Uterus (tissue), 4 donors: ENCODE measurements at places on chromosomes 13 and 19. TPM values are rescaled to one million over a fixed set of nuclear protein-coding genes. Genes with fewer than 3 reads are reported as not detected.

DNA sequence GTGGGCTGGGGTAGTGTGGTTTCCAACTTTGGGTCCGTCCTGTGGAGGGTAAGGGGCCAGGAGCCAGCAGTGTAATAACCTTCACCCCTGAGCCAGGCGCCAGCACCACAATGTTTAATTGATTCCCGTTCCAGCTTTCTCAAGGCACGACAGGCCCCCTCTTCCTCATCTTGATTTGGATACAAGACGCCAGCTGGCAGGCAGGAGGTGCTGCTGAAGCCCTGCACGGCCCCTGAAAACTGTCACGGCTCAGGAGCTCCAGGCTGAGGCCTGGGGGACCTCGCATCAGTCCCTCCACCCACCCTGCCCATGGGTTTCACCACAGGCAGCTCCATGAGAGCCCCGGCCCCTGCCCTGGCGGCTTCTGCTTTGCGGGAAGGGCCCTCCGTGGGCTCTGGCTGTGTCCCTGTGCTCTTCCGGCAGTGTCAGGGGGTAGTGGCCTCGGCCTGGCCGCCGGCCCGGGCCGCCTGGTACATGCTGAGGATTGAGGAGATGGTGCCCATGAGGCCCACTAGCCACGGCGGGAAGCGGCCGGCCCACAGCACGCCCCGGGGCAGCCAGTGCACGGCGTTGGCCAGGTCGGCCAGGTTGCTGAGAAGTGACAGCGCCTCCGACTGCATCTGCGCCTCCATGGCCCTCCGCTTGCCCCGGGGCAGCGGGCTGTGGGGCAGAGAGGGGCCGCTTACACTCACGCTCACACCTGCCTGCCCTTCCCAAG, 11.9 kb downstream of the PEX11G start:
- H3K36me3 ChIP-seq = no peaks in the 10 kb centered on the region
- H3K27me3 ChIP-seq = no peaks in the 10 kb centered on the region
- no peak for DNase-seq
- H3K27ac ChIP-seq = no peak overlapping the region
- no peaks in the 10 kb centered on the region for H3K4me1 ChIP-seq
- no peak overlapping the region for H3K4me3 ChIP-seq

DNA sequence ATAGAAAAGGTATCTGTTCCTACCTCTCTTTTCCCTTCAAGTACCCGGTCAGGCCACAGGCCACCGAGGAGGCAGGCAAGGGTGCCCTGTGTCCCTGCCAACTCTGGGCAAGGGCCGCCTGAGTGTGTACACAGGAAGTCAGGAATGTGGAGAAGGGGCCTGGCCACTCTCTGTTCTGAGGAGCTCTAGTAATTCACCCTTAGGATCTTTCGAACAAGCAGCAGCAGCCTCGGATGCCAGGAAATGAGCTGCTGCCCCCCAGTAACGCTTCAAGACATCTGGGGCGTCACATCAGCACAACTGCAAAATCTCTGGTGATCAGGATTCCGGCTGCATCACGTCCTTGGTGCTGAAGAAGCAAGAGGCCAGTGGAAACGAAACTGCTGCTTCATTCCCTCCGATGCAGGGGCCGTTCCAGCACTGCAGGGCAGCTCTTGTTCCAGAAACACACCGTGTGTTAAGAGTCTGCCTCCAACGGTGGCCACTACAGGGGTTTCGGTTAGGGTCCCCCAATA, 2.0 kb downstream of the RAB20 start:
- H3K4me1 ChIP-seq = peaks cover 4% of the 10 kb centered on the region
- no peak overlapping the region for H3K4me3 ChIP-seq
- no peaks in the 10 kb centered on the region for H3K36me3 ChIP-seq

HCST gene
- not detected for total RNA-seq

C19orf38 gene
- total RNA-seq = not detected

CFD gene
- total RNA-seq = 8.5 TPM

DNA sequence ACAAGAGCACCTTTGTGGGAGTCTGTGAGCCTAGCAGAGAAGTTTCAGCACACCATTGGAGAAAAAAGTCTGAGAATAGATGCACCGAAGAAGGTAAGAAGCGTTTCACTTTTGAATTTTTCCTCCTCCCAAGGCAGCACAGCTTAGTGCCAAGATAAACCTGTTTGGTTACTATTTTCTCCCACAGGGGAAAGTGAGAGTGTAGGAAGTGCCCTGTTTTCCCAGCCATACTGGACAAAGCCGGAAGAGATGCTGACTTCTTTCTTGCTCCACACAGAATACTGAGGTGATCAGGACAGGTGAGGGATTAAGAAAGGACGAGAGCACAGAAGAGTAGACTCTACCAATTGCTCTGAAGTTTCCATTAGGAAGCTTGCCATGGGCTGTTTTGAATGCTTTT, 1011.0 kb upstream of the MIR17HG start:
- H3K27ac ChIP-seq = no peak overlapping the region
- no peak overlapping the region for H3K4me3 ChIP-seq
- no peaks in the 10 kb centered on the region for H3K36me3 ChIP-seq
- DNase-seq = no peak
- no peaks in the 10 kb centered on the region for H3K27me3 ChIP-seq
- H3K4me1 ChIP-seq = no peaks in the 10 kb centered on the region

OR2Z1 gene
- total RNA-seq = not detected

GRCh38 chr13:84894749-84895148, 904.5 kb downstream of the SLITRK6 start:
- H3K4me3 ChIP-seq = no peak overlapping the region
- no peak overlapping the region for H3K27ac ChIP-seq
- H3K36me3 ChIP-seq = no peaks in the 10 kb centered on the region
- no peaks in the 10 kb centered on the region for H3K4me1 ChIP-seq

- H3K4me1 ChIP-seq = no peaks in the 10 kb centered on the region
- H3K27ac ChIP-seq = no peak overlapping the region
- H3K4me3 ChIP-seq = no peak overlapping the region
- no peak for DNase-seq
- H3K36me3 ChIP-seq = no peaks in the 10 kb centered on the region
- H3K27me3 ChIP-seq = no peaks in the 10 kb centered on the region
Observed at GRCh38 chr13:113220141-113220598, 10.8 kb downstream of the CUL4A start.

DNA sequence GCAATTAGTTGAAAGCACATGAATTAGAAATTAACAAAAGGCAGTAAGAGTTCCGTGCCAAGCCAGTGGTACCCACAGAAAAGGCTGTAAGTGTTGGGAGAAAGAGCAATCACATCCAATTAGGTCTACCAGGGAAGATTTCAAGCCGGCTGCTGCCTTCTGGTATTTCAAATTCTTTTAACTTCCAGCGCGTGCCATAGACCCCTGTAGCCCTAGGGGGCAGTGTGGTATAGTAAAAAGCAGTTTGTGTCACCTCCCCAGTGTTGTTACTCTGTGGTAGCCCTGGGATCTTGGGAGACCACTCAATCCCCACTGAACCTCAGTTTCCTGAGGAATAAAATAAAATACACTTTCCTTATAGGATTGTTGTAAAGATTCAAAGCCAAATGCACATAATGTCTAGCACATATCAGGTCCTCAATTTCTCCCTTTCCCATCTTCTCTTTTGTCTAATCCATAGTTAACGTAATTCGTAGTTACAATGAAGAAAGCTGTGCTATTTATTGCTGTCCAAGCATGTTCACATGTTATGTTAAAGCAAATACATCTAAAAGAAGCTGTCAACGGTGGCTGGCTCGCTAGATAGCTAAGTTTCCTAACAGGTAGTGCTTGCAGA, 230.2 kb downstream of the TDRD3 start:
- H3K4me1 ChIP-seq = no peaks in the 10 kb centered on the region
- no peaks in the 10 kb centered on the region for H3K36me3 ChIP-seq
- DNase-seq = no peak
- H3K27me3 ChIP-seq = no peaks in the 10 kb centered on the region

FCER2 gene
- total RNA-seq = not detected

GRCh38 chr19:14035706-14036105, 4.1 kb downstream of the IL27RA start:
- no peak for DNase-seq
- H3K27ac ChIP-seq = no peak overlapping the region
- no peaks in the 10 kb centered on the region for H3K27me3 ChIP-seq
- H3K4me1 ChIP-seq = no peaks in the 10 kb centered on the region
- H3K36me3 ChIP-seq = no peaks in the 10 kb centered on the region

DNA sequence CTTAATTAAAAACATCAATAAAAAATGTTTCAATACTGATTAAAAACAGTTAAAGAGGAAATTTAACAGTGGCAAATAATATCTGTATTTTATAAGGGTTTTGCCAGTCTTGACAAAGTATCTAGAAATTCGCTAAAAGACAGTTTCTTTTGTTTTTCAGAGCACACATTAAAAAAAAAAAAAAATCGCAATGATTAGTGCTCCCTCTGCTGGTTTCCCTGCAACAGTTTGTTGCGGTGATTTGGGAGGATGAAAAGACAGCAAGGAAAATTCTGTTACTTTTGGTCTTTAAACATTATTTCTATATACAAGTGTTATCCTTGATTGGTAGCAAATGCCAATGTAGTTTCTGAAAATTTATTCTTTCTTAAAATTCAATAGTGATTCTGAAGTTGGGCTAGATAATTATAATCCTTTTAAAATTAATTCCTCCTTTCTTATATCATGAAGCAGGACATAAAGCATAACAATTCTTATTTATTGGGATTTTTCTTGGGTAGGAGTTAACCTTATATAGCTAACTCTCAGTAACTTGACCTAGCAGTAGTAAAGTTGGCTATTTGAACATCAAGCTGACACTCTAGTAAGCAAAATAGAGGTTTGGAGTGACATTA, 23.1 kb upstream of the SPRY2 start:
- DNase-seq = no peak
- H3K4me1 ChIP-seq = no peaks in the 10 kb centered on the region
- H3K27ac ChIP-seq = no peak overlapping the region
- H3K4me3 ChIP-seq = peak overlapping the region; percentile 7
- H3K27me3 ChIP-seq = no peaks in the 10 kb centered on the region
- no peaks in the 10 kb centered on the region for H3K36me3 ChIP-seq

NR2F6 gene
- total RNA-seq = 45.0 TPM

ZNF576 gene
- 14.9 TPM for total RNA-seq

KLHL1 gene
- not detected for total RNA-seq

CAPN12 gene
- total RNA-seq = 8.2 TPM

SLC7A10 gene
- total RNA-seq = not detected

GRCh38 chr13:20709782-20710181, 6.3 kb downstream of the IL17D start:
- H3K27ac ChIP-seq = no peak overlapping the region
- no peaks in the 10 kb centered on the region for H3K4me1 ChIP-seq
- no peaks in the 10 kb centered on the region for H3K36me3 ChIP-seq

DNA sequence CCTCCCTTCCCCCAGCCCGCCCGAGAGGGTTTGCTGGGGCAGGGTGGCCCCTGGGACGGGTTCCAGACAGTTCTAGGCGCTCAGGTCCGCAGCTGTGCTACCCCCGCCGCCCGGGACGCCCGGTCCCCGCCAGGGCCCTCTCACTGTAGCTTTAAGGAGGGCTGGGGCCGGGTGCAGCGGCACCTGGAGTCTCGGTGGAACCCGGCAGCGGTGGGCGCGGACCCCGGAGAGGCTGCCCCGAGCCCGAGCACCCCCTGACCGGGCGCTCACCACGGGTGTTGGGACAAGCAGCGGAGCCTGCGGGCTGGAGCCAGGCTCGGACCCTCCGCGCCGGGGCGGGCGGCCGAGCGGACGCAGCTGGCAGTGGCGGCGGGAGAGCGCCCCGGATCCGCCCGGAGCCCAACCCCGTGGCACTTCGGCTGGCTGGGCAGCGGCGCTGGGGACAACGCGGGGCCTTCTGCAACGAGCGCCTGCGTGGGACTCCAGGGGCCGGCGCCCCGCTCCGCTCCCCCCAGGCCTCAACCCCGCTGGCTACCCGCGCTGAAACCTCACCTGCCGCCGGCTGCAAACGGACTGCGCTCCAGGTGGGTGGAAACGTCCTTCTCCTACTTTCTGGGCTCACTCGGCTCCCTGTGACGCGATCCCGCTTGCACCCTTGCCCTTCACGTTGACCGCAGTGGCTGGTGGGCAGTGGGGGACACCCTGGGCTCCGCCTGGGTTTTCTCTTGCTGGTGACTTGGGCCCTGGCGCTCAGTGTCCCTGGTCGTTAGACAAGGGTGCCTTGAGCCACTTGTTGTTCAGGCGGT, 81.1 kb downstream of the ZNF429 start:
- H3K4me3 ChIP-seq = peak overlapping the region; percentile 65
- no peaks in the 10 kb centered on the region for H3K36me3 ChIP-seq
- H3K27ac ChIP-seq = peak overlapping the region; percentile 53
- no peaks in the 10 kb centered on the region for H3K27me3 ChIP-seq
- DNase-seq = no peak

DNA sequence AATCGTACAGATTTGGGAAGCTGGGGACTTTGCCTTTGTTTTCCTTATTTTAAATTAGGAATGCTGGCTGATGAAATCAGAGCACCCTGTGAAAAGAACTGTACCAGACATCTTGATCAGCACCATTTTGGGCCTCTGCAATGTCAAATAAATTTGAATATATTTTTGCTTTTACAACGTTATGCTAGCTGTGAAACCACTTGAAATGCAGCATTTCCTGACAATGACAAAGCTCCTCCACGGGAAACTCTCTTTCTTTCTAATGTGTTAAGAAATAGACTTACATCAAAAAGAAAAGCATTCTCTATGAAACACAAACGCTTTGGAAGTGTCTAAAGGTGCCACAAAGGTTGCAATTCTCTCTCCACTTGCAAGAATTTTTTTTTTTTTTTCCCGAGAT, 47.1 kb upstream of the MAP3K10 start:
- H3K27me3 ChIP-seq = no peaks in the 10 kb centered on the region
- no peak for DNase-seq
- H3K4me1 ChIP-seq = no peaks in the 10 kb centered on the region
- no peaks in the 10 kb centered on the region for H3K36me3 ChIP-seq
- H3K27ac ChIP-seq = no peak overlapping the region
- no peak overlapping the region for H3K4me3 ChIP-seq

GRCh38 chr13:100197591-100198365, 108.9 kb downstream of the PCCA start:
- H3K27ac ChIP-seq = no peak overlapping the region
- H3K4me1 ChIP-seq = no peaks in the 10 kb centered on the region
- no peak for DNase-seq
- no peaks in the 10 kb centered on the region for H3K27me3 ChIP-seq
- H3K36me3 ChIP-seq = no peaks in the 10 kb centered on the region

- no peak overlapping the region for H3K4me3 ChIP-seq
- DNase-seq = no peak
- H3K27ac ChIP-seq = no peak overlapping the region
- no peaks in the 10 kb centered on the region for H3K36me3 ChIP-seq
Observed at GRCh38 chr19:18107235-18107634, 9.7 kb downstream of the MAST3 start.

- peaks cover 5% of the 10 kb centered on the region for H3K27me3 ChIP-seq
- H3K4me1 ChIP-seq = no peaks in the 10 kb centered on the region
- no peak overlapping the region for H3K27ac ChIP-seq
Observed at GRCh38 chr19:39308531-39309304, 11.9 kb downstream of the LRFN1 start.

GRCh38 chr19:11159598-11160439, 4.2 kb upstream of the SPC24 start:
- H3K27me3 ChIP-seq = no peaks in the 10 kb centered on the region
- no peaks in the 10 kb centered on the region for H3K36me3 ChIP-seq
- peak overlapping the region; percentile 93 for H3K27ac ChIP-seq
- H3K4me1 ChIP-seq = peaks cover 16% of the 10 kb centered on the region
- peak; percentile 85 for DNase-seq

GRCh38 chr19:45717983-45718650, 12.6 kb downstream of the FBXO46 start:
- H3K4me3 ChIP-seq = peak overlapping the region; percentile 93
- H3K4me1 ChIP-seq = no peaks in the 10 kb centered on the region
- H3K27me3 ChIP-seq = no peaks in the 10 kb centered on the region
- DNase-seq = no peak

- DNase-seq = no peak
- no peak overlapping the region for H3K27ac ChIP-seq
- no peaks in the 10 kb centered on the region for H3K36me3 ChIP-seq
- no peak overlapping the region for H3K4me3 ChIP-seq
- no peaks in the 10 kb centered on the region for H3K27me3 ChIP-seq
- peaks cover 22% of the 10 kb centered on the region for H3K4me1 ChIP-seq
Observed at GRCh38 chr19:15296841-15297415, 35.4 kb downstream of the BRD4 start.

ODAD3 gene
- 4.4 TPM for total RNA-seq
